ENCODE measurements at places on chromosomes 3 and 15.

DNA sequence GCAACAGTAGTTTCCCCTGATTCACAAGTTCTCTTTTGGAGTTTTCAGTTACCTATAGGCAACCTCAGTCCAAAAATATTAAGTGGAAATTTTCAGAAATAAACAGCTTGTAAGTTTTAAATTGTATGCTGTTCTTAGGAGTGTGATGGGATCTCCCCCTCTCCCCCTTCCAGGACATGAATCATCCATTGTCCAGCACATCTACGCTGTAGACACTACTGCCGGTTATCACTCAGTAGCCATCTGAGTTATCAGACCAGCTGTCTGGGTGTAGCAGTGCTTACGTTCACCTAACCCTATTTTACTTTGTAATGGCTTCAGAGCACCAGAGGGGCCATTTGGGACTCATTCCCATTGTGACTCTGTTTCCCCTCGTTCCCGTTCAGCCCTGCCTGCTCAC lies 96.7 kb upstream of the PLXNA1 start:
- ATAC-seq, result peak; percentile 37

GRCh38 chr3:185164428-185165217 lies 11.8 kb upstream of the C3orf70 start:
- ATAC-seq, result no peak

GRCh38 chr15:38740206-38740605 lies 175.6 kb upstream of the RASGRP1 start:
- ATAC-seq, result no peak

DNA sequence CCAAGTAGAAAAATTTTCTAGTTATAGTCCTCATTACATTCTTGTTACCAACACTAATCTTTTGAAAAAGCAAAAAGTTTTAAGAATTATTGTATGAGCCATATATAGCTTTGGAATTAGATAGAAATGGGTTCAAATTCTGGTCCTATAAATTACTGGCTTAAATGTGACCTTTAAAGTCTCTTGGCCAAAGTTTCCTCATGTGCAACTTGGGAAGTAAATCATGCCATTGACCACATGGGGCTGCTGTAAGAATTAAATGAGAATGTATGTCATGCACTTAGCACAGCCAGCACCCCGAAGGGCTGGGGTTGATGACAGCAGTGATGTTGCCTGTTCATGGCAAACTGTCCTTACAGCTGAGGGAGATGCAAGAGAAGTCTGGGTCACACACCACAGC lies 108.3 kb downstream of the TOP2B start:
- no peak for ATAC-seq

DNA sequence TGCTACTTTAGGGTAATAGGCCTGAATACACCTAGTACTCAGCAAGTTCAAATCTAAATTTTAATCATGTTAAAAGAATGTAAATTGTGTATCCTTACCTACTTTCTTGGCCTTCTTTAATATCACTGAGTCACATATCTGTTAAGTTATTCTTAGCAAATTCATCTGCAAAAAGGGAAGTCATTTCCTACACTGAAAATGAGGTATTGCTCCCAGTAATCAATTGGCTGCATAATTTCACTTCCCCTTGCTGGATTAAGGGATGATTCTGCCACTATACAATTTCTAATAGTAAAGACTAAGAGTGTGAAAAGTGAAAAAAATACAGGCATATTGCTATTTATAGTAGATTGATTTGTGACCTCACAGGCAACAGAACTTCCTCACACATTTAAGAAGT lies 47.8 kb downstream of the CCDC54 start:
- ATAC-seq, result no peak

GRCh38 chr3:171776839-171777583 lies 33.3 kb downstream of the PLD1 start:
- no peak for ATAC-seq

DNA sequence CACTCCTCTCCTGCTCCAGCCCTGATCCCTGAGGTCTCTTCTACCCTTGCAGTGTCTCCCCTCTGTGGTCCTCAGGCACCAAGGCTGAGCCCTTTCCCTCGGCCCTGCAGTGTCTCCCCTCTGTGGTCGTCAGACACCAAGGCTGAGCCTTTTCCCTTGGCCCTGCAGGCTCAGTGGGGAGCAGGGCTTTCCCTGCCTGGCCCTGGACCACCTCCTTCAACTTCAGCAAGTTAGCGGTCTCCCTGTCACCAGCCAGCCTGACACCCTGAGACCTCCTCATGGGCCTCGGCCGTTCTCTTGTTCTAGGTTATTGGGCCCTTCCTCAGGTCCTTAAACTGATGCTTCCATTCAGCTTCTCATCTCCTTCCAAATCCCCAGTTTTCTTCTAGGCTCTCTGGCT lies 4.3 kb downstream of the NRROS start:
- no peak for ATAC-seq

GRCh38 chr3:177476495-177476894 lies 279.2 kb upstream of the TBL1XR1 start:
- no peak for ATAC-seq

GRCh38 chr3:73245459-73245858 lies 184.0 kb downstream of the EBLN2 start:
- ATAC-seq, result no peak

- peak; percentile 44 for ATAC-seq
Observed at GRCh38 chr3:45947361-45947760, 4.1 kb downstream of the CXCR6 start.

DNA sequence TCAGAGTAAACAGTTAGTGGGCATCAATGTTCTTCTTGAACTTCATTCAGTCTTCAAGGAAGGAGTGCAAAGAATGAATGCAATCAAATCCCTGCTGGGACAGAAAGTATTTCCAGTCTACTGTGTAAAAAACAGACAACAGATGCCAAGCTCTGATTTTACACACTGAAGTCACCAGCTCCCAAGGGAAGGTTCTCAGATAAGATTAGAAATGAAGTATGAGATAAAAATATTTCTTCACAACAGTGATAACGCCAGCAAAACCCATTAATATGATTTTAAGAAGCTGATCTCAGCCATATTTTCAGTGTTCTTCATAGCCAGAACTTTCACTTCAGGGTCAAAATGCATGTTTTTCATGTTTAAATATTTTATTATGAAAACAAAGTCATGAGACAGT lies 265.6 kb downstream of the CTNNB1 start:
- no peak for ATAC-seq

- ATAC-seq, result peak; percentile 31
Observed at GRCh38 chr15:67124911-67125588, 59.6 kb downstream of the SMAD3 start.

GRCh38 chr3:119352034-119352609 lies 57.9 kb downstream of the ARHGAP31 start:
- ATAC-seq, result peak; percentile 31

DNA sequence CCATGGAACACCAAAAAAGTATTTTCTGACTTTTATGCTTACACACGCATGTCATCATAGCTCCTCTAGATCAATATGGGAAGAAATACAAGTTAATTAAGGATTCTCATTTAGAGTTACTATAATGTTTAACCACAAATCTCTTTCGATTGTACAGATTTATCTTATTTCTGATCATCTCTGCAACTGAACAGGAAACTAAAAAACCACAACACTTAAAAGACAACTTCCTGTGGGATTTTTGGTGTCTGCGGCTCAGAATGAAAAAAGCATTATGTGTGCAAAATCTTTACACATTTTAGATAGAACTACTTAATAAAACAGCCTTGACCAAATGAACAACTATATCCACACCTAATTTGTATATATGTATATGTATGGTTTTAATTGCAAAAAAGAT lies 3.0 kb upstream of the TJP1 start:
- no peak for ATAC-seq

- ATAC-seq, result no peak
Observed at GRCh38 chr3:23728601-23729117, 77.1 kb upstream of the UBE2E1 start.

DNA sequence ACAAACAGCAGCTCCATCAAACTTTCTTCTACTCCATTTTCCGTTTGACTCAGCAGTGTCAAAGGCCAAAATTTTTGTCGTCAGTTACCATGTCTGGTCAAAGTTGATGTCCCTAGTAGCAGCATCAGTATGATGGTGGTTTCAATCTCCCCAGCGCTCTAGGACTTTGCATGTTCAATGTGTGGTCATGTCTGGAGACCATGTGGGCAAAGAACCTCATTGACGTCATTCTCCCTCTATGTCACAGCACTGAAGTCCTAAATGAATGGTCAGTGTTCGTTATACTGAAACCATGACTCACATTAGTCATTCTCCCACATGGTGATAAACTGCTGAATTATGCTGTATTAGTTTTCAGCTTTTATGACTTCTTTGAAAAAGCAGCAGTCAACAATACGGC lies 23.2 kb downstream of the SHC4 start:
- peak; percentile 95 for ATAC-seq

DNA sequence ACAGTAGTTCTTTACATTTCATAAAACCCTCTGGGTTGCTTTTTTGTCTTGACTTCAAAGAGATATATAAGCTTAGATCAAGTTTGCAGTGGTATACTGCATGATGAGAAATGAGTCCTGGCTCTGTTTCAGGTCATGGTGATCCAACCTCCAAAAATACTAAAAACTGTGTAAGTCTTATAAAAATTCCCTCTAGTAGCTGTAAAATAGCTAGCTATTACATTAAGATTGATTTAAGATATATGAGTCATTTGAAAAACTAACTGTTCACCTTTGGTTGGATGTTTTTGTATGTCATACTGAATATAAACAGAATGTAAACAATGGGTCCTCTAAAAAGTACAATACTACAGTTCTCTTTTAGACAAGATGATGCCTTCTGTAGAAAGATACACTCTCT lies 879.2 kb downstream of the ROBO1 start:
- ATAC-seq, result no peak

DNA sequence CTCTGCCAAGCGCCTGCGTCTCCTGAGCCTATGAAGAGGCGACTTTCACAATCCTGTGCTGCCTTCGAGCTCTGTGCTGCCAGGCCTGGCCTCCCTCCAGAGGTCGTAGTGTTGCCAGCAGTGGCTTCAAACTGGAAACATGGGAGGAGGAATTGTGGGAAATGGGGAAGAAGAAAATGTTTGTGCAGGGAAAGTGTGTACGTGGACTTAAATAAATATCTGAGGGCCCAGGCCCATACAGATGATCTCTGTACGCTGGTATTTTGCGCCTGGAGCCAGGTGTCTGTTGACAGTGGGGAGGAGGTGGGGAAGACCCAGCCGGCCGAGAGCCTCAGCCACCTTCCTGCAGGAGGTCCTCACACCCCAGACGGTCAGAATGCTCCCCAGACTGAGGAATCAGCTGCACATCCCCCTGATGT lies 44.6 kb downstream of the ZBTB38 start:
- peak; percentile 84 for ATAC-seq

- ATAC-seq, result no peak
Observed at GRCh38 chr3:150346981-150347863, 60.9 kb upstream of the TSC22D2 start.

GRCh38 chr15:28273873-28274610 lies 47.9 kb downstream of the HERC2 start:
- ATAC-seq, result peak; percentile 88

GRCh38 chr3:130729154-130729553 lies 17.5 kb downstream of the PIK3R4 start:
- ATAC-seq, result no peak

DNA sequence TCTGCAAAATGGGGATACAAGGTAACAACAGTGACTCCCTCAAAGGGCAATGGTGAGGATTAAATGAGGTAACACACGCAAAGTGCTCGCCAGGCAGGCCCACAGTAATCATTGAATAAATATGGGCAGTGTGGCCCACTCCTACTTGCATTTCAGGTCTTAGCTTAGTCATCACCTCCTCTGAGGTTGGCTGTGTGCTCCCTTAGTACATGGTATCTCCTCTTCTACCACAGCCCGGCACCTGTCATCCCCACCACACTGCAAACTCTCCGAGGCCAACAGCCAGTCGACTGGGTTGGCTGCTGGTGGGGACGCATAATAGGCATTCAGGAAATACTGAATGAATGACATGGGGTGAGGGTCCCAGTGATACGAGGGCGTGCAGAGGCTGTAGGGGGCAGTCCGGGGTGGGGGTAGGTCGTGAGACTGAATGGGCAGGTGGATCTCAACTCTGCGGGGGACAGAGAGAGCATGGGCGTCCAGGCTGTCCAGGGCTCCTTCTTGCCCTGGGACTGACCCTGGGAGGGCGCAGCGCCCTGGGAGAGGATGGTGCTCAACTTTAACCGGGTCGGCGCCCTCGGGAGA lies 375 bp upstream of the MYZAP start:
- no peak for ATAC-seq

- ATAC-seq, result peak; percentile 68
Observed at GRCh38 chr3:159829539-159830227, 159.0 kb upstream of the IL12A start.

- ATAC-seq, result no peak
Observed at GRCh38 chr3:49641921-49642707, 32.0 kb upstream of the APEH start.

DNA sequence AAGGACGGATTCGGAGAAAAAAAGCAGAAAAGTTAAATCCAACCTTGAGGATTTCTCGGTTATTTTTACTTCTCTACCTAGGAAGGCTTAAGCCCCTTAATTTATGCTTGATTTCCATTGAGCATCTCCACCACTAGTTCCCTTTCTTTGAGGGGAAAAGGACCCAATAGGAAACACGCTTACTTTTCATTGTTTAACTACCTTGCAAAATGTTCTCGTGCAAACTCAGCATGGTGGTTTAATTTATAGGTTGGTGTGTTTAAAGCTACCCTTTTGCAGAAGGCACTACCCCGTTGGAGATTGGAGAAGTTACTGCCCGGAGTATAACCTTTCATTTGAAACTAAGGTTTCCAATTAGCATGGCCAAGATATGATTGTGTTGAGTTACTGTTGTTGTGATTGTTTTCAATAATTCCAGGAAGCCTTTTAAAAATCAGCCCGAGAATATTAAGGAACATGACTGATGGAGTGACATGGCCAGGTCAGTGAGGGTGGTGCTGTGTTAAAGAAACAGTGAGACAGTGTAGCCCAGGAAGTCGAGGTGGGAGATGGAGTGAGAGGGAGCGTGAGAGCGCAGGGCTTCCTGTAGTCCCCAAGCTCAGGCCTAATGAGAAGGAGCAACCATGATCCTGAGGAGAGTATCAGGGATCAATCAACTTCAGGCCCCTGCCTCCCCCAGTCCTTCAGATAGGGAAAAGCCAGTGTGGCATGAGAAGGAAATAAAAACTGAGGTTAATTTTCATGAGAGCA lies 76.6 kb downstream of the AQP9 start:
- ATAC-seq, result no peak

DNA sequence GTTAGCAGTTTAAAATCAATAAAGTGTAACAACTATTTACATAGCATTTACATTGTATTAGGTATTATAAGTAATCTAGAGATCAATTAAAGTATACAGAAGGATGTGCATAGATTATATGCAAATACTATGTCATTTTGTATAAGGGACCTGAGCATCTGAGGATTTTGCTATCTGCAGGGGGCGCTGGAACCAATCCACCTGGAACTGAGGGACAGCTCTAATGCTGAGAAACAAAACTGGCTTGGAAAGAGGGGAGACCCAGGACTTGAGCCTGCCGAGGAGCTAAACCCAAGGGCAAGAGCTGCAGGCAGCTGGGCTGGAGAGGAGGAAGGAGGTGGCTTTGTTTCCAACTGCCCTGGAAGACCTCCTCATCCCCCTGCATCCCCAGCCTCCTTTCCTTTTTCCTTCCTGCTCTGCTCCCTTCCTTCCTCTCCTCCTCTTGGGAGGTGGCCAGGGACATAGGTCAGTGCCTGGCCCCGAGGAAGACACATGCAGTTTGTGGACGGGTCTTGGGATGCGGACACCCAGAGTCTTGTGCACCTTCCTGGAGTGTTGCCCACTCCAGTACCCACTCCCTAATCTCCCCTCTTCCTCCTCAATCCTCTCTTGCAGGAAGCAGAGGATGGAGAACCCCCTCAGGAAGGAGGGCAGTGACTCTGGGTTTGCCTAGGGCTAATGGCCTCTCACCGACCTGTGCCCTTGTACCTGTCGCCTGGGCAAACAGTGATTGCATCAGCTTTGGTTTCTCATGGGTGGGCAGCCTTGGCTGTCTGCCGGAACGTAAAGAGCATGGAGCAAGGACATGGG lies 825 bp upstream of the RTP3 start:
- ATAC-seq, result peak; percentile 21

Measured in motor neuron (in vitro differentiated cells).